Muscle of back (tissue), 13 donors: ENCODE measurements at places on chromosomes 12 and 14. TPM values are rescaled to one million over a fixed set of nuclear protein-coding genes. Genes with fewer than 3 reads are reported as not detected.

DNA sequence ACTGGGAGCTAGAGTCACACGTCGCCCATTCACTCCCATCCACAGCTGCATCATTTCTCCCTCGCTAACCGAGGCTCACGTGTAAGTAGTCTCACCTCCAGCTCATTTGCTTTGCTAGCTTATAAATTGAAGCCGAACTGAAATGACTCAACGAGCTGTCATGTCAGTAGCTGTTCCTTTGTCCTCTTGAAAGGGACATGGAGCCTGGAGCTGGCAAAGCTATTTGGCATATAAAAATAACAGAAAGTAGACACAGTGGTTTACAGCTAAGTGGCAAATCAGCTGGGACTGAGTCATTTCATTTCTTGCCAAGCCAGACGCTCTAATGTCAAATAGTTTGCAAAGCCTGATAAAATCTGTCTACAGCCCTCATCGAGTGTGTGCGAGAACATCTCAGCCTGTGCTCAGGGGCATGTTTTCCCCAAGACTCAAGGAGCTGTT is 114.4 kb upstream of the TMEM233 start:
- no peak for DNase-seq

GRCh38 chr14:75427482-75428229 is at the start of gene JDP2:
TSS of gene JDP2 (plus strand) at chr14:75428022. CDS start at chr14:75437921, 9,899 bp downstream.
- DNase-seq = peak; percentile 90

GRCh38 chr12:71071536-71072097 is 86.2 kb downstream of the TSPAN8 start:
- DNase-seq = no peak

GRCh38 chr12:112108202-112109079 is at the start of gene NAA25:
TSS of gene NAA25 (minus strand) at chr12:112108783. CDS start at chr12:112108773, 10 bp downstream.
- peak; percentile 94 for DNase-seq

DNA sequence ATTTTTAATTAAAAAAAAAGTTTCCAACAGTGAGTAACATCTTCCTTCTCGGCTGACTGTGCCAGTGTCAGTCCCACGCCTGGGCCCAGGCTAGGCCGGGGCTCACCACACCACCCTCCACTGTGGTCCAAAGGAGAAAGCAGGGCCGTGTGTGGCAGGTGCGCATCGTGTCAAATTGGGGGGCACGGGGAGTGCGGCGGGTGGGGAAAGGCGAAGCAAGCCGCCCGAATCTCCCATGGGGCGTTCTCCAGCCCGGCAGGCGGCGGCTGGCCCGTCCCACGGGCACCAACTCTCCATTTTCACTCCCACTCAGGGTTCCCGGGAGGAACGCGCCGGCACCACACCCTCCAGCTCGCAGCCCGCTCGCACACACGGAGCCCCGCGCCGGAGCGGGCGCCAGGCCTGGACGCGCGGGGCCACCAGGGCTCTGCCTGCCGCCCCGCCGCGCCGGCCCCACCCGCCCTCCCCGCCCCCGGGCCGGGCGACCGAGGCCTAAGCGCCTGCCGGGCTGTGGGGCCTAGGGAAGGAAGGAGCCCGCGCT is 604 bp downstream of the EEA1 start:
- DNase-seq = peak; percentile 81

KRT3 gene
- 0.46 TPM for polyA plus RNA-seq

GRCh38 chr14:105267820-105268548 is 19.7 kb downstream of the BTBD6 start:
- no peak for DNase-seq

PZP gene
- polyA plus RNA-seq = 0.99 TPM

TMTC1 gene
- polyA plus RNA-seq = 35.6 TPM

- no peak for DNase-seq
Observed at GRCh38 chr12:53221203-53222080, 10.6 kb downstream of the RARG start.
